NCI-H146 (cell line): ENCODE measurements at places on chromosomes 16 and 17.

- peak; percentile 99 for DNase-seq
Measured at GRCh38 chr17:40547079-40547784, 18.0 kb downstream of the CCR7 start.

DNA sequence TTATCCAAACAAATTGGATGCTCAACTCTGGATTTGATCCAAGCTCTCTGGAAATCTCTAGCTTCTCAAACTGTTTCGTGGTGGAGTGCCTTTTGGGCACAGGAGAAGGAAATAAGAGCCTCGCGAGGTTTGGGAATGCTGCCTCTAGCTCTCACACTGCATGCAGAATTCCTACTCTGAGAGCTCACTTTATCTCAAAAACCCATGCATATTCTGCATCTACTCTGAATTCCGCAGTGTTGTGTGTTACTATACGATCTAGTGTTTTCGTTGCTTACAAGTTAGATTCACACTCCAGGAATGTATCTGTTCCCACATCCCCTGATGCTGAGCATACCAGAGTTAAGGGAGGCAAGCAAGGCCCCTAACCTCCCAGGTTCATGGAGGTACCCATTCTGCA lies 462.7 kb downstream of the WWOX start:
- no peak for DNase-seq

DNA sequence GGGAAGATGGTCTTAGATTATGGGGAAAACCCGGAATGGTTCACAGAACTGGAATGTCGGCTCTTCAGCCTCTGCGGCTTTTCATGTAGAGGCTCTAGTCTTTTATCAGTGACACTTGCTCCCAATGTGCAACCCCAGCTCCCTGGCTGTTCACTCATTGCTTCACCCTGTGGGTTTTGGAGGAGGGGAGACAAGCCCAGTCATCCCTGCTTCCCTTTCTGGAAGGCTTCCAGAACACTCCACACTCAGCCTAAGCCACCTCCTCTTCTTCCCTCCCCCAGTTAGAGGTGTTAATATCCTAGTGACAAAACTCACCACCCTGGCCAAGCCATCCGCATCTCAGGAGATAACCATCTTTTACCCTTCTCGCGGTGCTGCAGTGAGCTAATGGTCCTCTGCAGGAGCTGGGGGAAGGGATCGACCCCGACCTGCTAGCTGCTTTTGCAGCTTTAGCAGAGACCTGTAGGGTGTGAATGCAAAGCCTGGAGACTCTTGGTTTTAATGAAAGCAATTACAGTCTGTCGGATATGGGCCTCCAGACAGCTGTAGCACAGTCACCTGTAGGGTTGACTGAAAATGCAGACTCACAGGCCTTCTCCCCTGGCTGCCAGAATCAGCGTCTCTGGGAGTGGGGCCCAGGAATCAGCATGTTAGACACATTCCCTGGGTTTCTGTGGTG lies 24.3 kb upstream of the LASP1NB start:
- no peak for DNase-seq

DNA sequence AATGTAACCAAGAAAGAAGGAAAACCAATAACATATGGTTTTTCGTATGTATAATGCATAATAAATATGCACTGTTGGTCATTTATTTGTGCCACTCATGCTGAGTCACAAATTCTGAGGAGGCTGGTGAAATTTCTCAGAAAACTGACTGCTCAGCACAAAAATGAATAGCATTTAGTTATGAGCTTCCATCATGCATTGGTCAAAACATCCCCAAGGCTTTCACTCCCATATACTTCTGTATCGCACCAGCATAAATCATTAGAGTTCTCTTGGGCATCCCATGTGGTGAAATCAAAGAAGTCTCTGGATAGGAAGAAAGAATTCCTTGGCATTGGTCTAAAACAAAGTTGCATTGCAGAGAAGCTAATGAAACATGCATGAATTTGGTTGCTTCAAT lies 785.6 kb upstream of the CDH8 start:
- no peak for DNase-seq

DNA sequence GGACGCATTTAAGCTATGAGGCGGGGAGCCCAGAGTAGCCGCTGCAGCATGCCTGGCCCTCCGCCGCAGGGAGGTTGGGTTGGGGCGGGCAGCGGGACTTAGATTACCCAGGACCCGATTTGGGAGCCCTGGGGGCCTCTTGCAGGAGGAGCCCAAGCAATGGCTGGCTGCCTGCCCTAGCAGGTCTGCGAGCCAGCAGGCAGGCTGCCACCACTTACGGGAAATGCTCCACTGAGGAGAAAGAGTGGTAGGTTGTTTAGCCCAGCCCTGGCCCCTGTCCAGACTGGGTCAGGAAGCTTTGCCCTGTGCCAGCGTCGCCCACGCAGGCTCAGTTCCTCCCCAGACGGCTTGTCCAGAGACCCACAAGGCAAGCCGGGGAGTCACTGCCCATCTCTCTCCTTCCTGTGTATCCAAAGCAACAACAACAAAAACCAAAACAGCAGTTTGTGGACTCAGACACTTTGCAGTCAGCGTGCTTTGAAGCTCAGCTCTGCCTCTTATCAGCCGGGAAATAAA lies 10.3 kb upstream of the TVP23A start:
- DNase-seq = no peak

DNA sequence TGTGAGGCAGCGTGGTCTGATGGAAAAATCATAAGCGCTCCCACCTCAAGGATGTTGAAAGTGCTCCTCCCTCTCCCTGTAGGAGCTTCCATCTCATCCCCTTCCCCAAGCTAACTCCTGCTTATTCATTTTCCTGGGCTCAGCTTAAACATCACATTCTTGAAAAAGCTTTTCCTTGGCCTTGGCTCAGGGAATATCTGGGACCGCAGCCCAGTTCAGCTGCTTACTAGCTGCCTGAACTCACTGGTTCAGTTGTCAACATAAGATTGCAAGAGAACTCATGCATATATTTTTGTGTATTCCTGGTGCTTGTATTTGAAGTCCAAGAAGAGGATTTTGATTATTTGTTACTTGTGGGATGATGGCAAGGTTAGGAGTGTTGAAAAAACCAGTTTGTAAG lies 91.5 kb downstream of the UTP18 start:
- no peak for DNase-seq

DNA sequence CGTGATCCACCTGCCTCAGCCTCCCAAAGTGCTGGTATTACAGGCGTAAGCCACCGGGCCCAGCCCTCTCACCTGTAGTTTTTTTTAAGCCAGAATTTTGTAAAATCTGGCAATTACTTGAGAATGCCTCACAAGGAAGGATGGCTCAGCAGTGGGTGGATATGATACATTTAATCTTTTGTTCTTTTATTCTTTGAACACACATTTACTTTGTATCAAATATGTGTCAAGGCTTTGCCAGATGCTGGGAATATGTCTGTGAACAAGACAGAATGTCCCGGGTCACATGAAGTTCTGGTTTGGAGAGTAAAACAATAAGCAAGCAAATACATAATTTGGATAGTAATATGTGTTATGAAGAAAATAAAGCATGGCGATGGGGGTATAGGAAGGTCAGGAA lies 4.9 kb upstream of the COPS3 start:
- no peak for DNase-seq

- DNase-seq = no peak
Measured at GRCh38 chr17:32771396-32771795, 105.5 kb downstream of the MYO1D start.

DNA sequence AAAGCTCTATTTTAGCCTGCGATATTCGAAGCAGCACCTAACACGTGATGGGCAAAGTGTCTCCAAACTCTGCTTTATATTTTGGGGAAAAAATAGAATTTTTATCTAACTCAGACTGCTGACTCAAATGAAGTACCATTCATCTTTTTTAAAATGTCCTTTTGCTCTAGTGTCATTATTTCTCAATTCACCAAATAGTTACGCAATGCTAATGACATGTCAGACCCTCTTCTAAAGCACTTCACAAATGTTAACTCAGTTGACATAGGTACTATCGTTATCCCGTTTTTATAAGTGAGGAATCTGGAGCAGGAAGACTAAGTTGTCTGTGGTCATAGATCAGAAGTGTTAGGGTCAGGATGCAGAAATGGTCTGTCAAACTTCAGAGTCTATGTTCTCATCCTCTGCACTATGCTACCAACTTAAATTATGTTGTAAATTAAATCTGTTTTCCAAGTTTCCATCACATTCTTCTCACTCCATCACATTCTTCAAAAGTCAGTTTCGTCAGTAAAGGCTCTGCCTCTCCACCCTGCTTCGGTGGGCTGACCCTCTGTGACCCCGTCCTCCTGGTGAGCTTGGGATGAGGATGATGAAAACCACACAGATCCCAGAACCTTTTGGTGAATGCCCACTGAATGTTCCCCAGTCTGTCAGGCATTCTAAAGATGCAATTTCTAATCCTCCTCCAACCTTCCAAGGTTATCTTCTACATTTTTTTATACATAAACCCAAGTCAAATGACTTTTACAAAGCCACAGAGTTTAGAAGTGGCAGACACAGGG lies 102.8 kb downstream of the ADAMTS18 start:
- DNase-seq = no peak

DNA sequence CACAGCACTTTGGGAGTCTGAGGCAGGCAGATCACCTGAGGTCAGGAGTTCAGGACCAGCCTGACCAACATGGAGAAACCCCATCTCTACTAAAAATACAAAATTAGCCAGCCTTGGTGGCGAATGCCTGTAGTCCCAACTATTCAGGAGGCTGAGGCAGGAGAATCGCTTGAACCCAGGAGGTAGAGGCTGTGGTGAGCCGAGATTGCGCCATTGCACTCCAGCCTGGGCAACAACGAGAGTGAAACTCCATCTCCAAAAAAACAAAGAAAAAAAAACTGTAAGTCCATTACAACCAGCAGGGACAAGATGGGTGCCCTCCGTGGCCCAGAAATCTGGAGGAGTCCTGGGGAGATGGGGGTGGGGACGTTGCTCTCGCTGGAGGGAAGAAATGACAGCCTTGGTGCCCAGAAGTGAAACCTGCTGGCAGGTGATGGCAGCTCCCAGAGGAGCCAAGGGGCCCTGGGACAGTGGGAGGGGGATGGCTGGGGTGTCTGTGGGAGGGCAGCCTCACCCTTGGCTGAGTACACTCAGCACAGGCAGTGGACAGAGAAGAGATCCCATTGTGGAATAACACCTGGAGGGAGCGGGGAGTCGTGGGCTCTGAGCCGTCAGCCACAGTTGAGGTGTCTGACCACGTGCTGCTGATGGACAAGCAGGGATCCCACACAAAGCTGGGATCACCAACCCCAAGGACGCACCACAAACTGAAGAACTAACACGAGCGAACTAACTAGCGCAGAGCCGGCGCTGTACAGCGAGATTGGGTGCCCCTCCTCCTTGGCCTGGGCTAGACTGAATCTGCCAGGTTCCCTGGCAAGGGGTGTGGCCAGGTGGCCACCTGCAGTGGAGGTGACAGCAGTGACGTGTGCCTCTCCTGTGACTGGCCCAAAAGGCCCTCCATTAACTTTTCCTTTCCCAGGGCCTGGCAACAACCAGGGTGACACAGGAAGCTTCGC lies 46.9 kb upstream of the BAHCC1 start:
- DNase-seq = peak; percentile 35
